SHP77 treated with DMSO at 0.1 percent for 48 hours (cell line): ENCODE measurements at places on chromosomes 4 and X.
A peak's percentile ranks its signal among the peaks of the same experiment; 100 is the strongest.

DNA sequence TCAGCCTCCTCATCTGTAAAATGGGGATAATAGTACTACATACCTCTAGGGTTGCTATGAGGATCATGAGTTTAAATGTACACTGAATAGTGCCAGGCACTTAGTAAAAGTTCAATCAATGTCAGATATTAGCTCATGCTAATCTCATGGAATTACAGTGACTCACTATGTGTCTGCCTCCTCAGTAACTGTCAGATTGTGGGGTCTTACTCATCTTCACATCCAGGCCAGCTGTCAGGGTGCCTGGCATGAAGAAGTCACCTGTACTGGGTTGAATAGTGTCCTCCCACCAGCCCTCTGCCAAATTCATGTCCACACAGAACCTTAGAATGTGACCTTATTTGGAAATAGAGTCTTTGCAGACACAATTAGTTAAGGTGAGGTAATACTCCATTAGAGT is 54.3 kb upstream of the STIM2 start:
- no peak for DNase-seq

DNA sequence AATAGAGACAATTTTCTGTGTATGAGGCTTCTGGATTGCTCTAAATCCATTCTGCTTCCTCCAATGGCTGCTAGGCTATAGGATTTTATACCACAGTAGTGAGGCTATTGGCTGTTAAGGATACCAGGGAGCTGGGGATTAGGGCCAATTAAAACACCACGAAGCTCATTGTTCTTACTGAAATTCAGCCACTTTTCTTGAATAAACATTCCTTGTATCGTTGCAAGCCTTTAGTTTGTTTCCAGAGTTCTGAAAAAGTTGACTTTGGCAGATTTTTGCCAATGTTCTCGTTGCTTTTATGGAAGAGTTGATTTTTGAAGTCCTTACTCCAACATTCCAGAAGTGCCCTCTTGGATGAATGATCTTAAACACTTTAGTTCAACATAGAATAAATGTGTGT is 238.4 kb upstream of the TEX13A start:
- DNase-seq = no peak

- DNase-seq = no peak
These were observed 45.8 kb upstream of the CLCN4 start for GRCh38 chrX:10110984-10111363.

DNA sequence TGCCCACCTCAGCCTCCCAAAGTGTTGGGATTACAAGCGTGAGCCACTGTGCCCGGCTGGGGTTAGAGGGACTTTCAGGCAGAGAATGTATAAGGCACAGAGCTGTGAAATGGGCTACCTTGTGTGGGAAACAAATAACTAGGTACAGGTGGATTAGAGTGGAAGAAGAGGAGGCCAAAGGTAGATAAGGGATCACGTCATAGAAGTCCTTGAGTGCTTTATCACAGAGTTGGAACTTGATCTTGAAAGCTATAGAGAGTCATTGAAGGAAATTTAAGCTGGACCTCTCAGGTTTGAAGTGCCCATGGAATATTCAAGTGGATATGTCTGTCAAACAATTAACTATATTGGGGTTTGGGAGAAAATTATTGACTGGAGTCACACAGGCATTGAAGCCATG is 8.4 kb downstream of the N4BP2 start:
- DNase-seq = no peak

DNA sequence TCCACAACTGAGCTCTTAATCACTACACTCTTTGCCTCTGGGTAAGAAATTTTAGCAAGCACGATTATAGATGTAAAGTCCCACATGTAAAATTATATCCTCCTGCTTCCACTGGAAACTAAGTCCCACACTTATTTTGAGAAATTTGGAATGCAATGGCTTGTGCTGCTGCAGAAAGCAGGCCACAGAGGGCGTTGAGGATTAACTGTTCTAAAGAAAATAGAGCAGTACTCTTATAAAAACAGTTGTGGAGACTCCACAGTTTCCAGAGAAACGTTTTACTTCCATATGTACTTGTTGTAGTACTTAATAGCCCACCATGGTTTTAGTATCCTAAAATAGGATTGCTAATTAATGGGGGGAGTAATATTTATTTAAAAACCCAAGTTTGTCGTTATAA is 1.7 kb upstream of the CENPC start:
- DNase-seq = no peak

DNA sequence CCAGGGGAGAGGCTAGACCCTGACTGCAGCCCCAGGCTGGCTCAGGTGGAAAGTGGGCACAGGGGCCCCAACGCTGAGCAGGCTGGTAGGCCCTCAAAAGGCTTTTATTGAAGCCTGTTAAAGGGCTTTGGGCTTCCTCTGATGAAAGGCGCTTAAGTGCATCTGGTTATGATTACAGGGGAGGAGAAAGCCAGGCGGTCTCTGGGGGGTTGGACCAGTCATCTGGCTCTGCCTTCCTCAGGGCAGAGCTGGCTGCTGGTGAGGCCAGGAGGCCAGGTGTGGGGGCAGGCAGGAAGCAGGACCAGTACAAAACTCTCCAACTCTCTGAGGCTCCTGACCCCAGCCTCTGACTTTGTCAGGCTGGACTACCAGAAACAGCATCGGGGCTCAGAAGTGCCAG is 68.8 kb upstream of the BCOR start:
- no peak for DNase-seq

DNA sequence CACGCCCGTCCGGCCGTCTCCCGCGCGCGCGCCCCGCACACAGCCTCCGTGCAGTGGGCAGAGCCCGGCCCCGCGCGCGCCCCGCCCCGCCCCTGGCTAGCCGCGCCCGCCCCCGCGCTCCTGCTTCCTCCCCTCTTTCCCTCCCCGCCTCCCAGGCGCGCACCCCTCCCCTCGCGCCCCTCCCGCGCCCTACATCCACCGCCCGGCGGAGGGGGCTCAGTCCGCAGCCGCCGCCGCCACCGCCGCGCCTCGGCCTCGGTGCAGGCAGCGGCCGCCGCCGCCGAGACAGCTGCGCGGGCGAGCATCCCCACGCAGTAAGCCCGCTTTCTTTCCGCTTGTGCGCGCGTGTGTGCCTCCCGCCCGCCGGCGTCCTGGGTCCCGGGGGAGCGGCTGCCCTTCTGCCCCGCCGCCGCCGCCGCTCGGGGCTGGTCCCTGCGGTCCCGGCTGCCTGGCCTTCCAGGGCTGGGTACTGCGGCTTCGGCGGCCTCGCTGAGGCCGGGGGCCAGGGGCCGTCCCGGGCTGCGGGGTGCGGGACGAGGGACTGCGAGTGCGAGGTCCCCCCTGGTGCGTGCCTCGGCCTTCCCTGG is at the start of gene FHL1:
TSS of gene FHL1 (plus strand) at position 219 of the 587 bp plus-strand sequence.
- DNase-seq = no peak

GRCh38 chrX:151771726-151772125 is 37.2 kb downstream of the CNGA2 start:
- no peak for DNase-seq

DNA sequence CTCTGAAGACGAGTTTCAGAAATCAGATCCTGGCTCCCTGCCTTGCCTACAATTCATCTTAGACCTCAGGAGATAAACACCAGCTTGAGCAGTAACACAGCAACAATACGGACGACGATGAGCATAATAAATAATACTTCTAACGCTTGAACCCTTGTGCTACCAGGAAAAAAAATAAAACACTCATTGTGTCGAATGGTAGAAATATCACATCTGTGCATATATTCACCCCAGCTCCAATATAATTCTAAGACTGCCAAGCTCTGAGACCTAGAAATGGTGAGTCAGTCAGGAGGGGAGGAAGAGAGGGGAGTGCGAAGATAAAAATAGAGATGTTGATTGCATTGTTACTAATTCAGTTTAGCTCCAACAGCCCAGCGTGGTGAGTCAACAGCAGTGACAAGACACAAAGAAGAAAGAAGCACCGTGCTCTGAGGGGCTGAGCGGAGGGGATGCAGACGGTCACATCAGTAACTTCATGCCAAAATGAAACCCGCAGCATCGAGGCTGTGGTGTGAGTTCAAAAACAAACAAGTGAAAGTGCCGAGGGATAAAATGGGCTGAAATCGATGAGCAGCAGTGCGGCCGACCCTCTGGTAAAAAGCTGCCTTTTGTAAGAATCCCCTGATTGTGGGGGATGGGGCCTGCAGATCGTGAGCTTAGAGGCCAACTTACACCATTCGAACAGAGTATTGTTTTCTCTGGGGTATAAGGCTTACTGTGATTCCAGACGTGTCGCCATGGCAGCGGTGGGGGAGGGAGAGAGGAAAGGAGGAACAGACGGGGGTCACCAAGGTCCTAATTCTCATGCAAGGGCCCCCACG is 150.4 kb downstream of the MGST2 start:
- no peak for DNase-seq

GRCh38 chr4:101357751-101358150 is 10.4 kb upstream of the PPP3CA start:
- no peak for DNase-seq

- no peak for DNase-seq
These were observed 32.0 kb upstream of the SPON2 start for GRCh38 chr4:1204286-1204827.

- DNase-seq = no peak
These were observed 55.1 kb upstream of the PGAM4 start for GRCh38 chrX:78024349-78025059.

DNA sequence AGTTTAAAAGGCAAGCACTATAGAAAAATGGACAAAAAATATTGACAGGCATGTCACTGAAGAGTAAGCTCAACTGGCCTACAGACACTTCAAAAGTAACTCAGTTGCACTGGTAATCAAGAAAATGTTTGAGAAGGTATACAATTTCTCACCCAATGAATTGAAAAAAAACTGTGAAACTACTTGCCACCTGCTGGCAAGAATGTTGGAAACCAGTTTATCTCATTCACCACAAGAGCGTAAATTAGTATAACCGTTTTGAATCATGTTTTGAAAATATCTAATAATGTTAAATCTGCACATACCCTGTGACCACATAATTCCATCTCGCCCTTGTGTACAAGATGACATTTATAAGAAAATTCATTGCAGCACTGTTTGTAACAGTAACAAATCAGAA is 31.7 kb downstream of the TXK start:
- no peak for DNase-seq

GRCh38 chr4:140930557-140930956 is 174.4 kb upstream of the TBC1D9 start:
- no peak for DNase-seq

GRCh38 chr4:137025484-137026059 is 506.7 kb downstream of the PCDH18 start:
- no peak for DNase-seq

DNA sequence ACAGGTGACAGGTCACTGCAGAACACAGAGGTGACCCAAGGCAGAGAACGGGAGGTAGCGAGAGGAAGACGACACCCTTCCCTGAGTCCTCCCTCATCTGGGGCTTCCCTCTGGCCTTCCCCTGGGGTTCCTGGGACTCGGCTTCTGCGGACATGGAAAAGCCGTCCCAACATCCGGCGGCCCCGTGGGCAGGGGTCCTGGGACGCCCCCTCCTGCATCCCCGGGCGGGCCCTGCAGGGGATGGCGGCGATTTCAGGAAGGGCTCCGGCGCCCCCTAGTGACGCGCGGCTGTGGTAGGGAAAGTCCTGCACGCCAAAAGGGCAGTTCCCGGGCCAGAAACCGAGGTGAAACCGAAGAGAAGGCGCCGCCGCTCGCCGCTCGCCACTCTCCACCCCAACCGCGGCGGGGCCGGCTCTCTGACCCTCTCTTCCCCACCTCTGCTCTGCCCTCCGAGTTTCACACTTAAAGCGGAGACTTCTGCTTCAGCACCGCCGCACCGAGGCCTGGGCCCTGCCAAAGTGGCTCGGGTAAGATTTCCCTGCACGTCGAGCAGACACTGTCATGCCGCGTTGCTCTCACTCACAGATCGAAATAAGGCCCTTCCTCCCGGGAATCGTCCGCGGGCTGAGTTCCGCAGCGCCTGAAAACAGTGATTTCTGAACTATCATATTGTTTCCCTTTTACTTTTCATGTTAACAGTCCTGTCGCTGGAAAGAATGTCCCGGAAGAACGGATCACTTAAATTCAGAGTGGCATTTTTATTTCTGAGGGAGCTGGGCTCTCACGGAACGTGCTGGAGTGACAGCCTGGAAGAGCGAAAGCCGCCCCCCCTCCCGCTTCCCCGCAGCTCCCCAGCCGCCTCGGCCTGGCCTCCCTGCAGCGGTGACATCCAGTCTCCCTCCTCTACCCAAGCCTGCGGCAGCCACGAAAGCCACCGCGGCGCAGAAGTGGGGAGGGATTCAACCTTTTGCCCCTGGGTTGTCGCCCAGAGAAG is 110.6 kb downstream of the DCTD start:
- peak; percentile 31 for DNase-seq

- DNase-seq = no peak
These were observed 12.1 kb upstream of the COPS4 start for GRCh38 chr4:83022724-83023450.

DNA sequence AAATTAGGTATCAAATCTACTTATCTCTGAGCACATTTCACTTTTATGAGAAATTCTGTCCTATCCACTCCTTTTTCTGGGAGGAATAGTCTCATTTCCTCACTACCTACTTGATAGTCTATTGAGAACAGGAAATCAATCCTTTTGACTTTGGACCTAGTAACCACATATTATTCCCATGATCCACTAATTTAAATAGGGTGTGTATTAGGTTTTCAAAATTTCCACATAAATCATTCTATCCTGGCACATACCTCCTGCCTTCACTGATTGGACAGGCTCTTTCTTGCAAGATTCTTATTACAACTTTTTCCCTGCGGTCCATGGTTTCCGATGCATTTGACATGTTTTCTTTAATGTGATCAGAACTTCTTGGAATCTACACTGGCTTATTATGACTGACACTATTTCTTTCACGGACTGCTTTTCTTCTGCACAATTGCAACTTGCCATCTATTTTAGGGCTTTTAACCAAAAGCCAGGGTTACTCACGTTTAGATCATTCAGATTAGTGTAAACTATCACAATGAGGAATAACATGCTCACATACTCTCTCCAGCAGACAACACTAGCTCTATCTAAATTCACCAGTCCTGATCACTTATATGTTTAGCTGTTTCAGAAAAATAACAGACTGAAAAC is 419.9 kb upstream of the SLIT2 start:
- no peak for DNase-seq

- DNase-seq = no peak
These were observed 184.2 kb downstream of the KDR start for GRCh38 chr4:54940996-54941865.

DNA sequence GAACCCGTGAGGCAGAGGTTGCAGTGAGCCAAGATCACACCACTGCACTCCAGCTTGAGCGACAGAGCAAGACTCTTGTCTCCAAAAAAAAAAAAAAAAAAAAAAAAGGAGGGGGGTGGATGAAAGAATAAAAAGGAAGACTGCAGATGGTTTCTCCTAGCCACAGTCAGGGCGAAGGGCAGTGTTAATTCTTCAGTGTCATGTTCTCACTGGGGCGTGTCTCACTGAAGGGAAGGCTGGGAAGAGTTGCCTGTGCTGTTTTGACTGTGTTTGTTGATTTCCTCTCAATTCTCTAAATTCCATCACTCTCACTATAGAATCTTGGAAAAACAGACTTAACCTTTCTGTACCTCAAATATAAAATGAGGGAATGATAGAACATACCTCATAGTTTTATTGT is 71.6 kb upstream of the DHX15 start:
- no peak for DNase-seq

DNA sequence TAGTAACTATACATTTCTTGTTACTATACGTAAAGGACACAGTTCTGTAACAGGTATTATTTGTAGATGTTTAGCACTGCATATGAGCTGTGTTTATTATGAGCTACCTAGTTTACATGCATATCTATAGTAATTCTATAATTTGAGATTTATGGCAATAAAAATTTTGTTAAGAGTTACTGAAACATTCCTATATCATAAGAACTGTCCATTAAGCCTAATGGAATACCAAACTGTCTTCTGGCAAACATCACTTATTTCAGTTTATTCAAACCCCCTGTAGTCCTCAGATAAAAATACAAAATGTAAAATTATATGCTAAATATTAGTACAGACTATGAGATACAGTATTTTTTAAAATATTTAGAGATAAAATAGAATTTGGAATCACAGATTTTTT is 205.2 kb downstream of the ADGRL3 start:
- no peak for DNase-seq
